ENCODE measurements at places on chromosomes 3 and 15.

DNA sequence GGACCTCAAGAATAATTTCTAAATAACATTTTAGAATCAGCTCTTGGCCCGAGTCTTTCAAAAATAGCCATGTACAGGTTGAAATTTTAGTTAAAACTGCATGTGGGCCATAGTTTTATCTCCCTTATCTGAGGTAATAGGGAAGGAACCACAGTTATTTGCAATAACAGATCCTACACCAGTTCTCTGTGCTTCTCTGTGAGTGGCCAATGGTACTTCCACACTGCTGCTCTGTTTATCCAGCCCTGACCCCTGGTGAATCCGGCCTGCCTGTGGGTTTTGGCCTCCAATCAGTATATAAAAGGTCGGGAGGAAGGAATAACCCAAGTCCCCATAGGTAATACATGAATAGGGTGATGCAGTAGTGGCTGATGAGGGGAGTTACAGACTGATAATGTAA is 48.0 kb upstream of the TNIK start:
- no peak for DNase-seq

- no peak for DNase-seq
Observed at GRCh38 chr3:129432671-129433070, 4.2 kb upstream of the EFCAB12 start.

GRCh38 chr3:9550999-9551398 is 2.6 kb downstream of the LHFPL4 start:
- DNase-seq, result no peak

GRCh38 chr3:111846039-111846438 is 13.0 kb upstream of the PHLDB2 start:
- DNase-seq, result peak; percentile 71

DNA sequence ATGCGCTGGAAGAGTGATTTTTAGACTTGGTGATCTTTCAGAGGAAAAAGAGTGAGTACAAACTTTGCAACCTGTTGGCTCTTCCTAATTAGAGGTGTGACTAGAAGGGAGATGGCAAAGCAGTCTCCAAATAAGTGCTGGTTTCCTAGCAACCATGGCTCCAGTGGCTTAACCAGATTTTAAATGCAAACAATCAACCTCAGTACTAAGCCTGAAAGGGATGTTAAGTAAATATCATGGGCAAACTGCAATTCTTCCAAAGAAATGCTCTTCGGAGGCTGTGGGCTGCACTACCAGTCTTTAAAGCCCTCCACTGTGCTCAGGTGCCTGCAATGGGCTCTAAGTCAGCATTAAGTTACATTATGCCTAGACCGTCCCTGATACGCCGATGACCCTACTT is 678.1 kb upstream of the CCDC54 start:
- no peak for DNase-seq

DNA sequence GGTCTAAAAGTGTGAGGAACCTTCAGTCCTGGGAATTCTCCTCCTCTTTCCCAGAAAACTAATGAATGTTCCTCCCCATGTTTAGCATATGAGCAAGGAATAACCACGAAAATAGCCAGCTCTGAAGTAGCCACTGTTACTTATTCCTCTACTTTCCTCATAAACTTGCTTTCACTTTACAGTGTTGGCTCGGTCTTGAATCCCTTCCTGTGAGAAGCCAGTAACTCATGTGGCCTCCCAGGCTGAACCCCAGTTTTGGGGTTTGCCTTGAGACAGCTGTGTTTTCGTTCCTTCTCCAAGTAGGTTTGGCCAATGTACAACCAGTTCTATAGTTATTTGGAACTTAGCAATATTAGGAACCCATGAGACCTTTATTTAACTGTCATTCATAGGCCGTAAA is 195.0 kb downstream of the CNTN6 start:
- no peak for DNase-seq

DNA sequence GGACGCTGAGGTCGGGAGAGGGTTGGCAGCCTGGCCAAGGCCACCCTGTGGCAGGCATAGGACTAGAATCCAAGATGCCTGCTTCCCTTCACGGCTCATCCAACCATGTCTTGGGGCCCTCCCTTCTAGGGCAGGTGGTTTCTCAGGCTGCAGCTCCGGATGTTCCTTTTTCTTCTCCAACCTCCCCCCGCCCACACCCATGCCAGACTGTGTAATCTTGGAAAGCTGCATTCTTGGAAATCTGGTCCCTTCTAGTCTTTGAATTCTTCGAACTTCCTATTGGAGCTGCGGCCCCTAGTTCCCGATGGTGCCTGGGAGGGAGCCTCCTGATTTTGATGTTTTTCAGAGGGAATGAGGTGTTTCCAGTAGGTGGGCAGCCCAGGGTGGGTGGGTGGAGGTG is 109.8 kb downstream of the FBLN2 start:
- DNase-seq, result no peak

DNA sequence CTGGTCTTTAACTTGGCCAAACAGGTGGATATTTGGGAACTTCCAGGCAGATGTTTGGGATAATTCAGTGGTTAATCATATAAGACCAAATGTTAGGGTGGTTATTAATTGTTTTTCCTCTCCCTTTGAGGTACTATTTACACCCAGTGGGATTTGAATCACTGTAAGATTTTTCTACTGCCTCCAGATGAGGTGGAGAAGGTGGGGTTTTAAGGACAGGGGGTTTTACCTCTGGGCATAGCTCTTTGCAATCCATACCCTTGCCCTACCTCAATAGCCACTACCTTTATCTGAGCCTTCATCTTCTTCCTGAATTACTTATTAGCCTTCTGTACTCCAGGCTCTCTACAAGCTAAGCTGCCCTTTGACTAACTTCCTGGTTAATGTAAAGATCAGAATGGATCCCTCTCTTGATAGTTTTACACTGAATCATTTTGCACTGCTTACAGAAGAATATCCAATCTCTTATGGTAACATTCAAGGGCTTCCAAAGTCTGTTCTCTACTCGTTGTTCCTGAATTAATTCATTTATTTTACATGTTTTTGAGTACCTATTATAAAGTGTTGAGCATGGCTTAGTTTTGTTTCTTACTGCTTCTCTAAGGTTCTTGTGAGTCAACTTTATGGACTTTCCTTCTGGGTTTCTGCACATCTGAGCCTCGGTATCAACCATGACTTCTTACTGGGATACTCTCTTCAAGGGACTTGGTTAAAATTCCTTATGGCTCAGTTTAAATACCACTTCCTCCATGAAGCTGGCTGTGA is 331.2 kb upstream of the TBL1XR1 start:
- DNase-seq, result peak; percentile 55

DNA sequence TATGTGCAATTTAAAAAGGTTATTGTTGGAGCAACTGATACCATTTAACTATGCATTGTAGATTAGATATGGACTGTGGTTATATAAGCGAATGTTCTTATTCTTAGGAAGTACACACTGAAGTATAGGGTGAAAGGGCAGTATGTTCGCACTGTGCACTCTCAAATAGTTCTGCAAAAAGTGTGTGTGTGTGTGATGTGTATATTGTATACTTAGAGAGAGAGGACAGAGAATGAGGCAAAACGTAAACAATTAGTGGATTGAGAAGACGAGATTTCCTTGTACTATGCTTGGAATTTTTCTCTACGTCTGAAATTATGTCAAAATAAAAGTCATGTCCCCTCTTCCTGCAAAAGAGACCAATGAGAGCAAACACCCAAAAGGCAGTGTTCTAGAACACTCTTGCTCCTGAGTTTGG is 30.4 kb downstream of the LSM3 start:
- peak; percentile 82 for DNase-seq

DNA sequence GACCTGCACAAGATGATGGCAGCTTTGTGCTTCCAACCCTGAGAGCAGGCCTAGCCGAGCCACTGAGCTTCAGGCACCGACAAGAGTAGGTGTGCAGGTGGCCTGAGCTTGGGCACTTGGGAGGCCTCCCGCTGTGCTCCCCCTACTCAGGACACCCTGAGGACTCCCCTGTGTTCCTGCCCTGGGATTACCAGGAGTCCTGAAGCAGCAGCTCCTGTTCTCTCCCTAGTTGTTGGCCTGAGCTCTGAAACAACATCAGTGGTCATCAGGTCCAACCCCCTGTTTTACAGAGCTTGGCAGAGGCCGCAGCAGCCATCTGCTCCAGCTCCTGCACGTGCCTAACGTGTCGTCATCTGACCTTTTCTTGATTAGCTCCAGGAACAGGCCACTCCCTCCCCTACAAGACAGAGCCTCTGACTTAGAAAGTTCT is 8.0 kb upstream of the MESP2 start:
- peak; percentile 50 for DNase-seq

DNA sequence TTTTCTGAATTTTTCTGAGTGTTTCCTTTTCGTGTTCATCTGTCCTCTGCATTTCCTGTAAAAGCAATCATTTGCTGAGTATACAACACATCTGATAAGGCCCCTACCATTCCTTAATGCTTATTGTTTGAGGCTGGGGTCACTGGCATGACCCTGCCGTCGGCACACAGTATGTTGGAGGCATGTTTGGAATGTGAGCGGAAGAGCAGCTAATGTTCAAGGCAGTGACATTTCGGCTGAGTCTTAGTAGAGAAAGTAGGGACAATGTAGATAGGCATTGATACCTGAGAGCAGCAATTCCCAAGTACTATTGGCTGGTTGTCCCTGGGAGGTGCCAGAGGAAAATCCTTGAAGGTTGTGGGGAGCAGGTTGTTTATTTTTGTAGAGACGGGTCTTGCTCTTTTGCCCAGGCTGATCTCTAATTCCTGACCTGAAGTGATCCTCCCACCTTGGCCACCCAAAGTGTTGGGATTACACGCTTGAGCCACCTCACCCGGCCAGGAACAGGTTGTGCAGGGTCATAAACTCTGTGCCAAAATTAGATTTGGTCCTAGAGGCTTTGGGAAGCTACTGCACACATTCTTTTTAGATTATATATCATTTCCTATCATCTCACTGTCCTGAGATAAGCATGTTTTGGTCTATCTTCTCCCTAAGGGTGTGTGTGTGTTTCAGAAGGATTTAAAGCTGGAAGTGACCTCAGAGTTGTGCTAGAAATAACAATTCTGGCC is 13.5 kb downstream of the PTPN23 start:
- DNase-seq, result peak; percentile 84

GRCh38 chr3:148309390-148310035 is 388.2 kb upstream of the AGTR1 start:
- peak; percentile 63 for DNase-seq

GRCh38 chr3:192642651-192643050 is 84.7 kb downstream of the FGF12 start:
- DNase-seq, result no peak

GRCh38 chr15:94229591-94230369 is 1.6 kb upstream of the MCTP2 start:
- no peak for DNase-seq

DNA sequence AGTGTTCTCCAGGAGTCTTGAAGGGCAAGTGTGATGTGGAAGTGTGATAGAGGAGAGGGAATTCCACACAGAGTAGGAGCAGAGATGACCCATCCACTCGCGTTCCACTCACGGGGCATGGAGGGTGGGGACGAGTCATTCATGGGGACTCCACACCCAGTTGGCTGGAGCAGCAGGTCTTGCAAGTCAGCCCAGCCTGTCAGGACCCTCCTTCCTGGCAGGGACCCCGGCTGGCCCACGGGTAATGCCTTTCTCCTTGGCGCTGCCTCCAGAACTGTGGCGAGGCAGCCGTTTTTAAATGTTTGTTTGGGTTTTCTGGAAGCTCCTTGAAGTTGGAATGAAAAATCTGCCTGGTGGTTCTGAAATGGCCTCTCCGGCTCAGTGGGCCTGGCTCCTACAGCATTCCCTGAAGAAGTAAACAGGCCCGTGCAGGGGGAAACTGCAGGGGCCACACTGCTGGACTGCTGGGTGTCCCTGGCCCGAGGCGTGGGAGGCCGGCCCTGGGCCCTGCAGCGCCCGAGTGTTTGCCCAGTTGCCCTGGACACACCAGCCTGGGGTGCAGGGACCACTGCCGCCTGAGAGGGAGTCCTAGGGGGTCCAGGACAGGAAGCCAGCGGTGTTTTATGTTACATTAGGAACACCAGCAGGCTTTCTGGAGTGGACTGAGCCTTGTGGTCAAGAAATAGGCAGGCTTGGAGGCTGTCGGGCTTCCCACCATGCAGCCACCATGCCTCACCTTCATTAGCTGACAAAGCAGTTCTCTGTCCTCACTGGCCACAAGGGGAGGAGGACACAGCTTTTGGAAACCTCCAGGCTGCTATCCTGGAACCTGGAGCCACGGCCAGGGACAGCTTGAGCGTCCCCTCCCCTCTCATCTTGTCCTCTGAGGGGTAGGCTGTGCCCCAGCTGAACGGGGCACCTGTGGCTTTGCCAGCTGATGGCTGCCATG is 61.3 kb downstream of the CEMIP start:
- no peak for DNase-seq

DNA sequence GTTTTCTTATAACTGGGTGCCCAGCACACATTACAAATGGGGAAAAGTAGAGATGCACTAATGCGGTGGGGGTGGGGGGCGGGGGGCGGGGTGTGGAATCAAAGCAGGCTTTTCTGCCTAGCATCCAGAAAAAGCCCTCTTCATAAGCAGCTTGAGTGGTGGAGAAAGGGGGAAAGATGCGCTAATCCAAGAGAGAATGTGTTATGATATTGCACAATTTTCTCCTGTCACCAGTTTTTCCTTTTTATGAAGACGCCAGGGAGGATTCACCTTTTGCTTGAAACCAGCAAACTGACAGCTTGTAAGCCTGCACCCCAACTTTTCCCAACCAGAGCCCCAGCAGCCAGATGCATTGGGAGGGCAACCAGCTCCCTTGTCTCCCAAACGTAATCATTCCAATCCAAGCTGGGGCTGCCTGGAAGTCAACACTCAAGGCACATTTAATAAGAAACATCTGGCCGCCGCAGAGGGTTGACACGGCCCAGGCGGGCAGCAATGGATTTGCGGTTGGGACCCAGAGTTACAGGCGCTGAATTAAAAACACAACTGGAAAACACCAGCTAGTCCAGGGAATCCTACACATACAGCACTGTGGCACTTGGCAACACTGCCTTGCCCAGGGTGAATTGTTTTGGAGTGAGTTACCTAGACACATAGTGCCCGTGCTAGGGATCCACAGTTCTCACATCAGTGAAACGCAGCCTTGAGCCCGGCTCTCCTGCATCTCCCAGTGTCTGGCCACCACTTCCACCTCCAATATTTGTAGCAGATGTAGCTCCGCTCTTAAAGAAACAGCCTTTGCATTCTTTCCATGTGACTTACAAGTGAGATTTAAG is 218.5 kb upstream of the PRICKLE2 start:
- peak; percentile 85 for DNase-seq

GRCh38 chr3:136675150-136675858 is 76.9 kb downstream of the STAG1 start:
- DNase-seq, result no peak

DNA sequence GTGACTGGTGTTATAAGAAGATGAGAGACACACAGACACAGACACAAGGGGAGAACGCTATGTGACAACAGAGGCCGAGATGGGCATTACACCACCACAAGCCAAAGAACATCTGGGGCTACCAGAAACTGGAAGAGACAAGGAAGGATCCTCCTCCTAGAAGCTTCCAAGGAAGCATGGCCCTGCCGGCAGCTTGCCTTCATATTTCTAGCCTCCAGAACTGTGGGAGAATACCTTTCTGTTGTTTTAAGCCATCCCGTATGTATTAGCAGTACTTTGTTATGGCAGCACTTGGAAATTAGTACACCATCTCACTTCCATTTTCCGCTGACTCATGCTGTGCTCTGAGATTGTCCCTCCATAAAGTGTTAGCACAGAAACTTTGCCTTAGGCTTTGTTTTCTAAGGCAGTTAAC is 38.7 kb upstream of the CA12 start:
- DNase-seq, result peak; percentile 64

- no peak for DNase-seq
Observed at GRCh38 chr3:10835406-10835805, 19.4 kb downstream of the SLC6A11 start.
